ENCODE measurements at places on chromosomes 6 and 20. TPM values are rescaled to one million over a fixed set of nuclear protein-coding genes. Genes with fewer than 3 reads are reported as not detected.

The SPATS1 gene
- total RNA-seq, result not detected

The RNF144B gene
- 3.2 TPM for total RNA-seq

The EMILIN3 gene
- total RNA-seq, result not detected

The HLA-DRB1 gene
- not detected for total RNA-seq

The NECAB3 gene
- 23.3 TPM for total RNA-seq

The SLC22A2 gene
- not detected for total RNA-seq
